SK-MEL-5 (cell line): ENCODE measurements at places on chromosomes 16 and 17. TPM values are rescaled to one million over a fixed set of nuclear protein-coding genes. Genes with fewer than 3 reads are reported as not detected.
A peak's percentile ranks its signal among the peaks of the same experiment; 100 is the strongest.

DNA sequence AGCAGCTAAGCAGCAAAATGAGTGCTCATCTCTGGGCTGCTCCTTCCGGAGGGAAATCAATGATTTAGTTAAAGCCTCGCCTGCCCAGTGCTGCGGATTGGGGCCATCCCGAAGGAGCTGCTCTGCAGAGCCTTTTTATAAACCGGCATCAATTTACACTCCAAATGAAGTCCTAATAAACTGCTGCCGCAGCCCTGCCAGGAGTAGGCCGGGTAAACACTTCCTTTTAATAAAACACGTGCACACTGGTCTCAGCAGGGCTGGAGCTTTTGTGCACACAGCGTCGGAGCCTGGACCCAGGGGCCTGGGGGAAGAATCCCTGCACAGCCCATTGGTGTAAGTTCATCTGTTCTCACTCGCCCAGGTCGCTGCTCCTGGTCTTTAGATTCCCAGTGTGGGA is 79.6 kb upstream of the HS3ST2 start:
- no peak for DNase-seq

- no peak for DNase-seq
These were observed 97.0 kb downstream of the CYLD start for GRCh38 chr16:50838885-50839284.

GRCh38 chr17:38892620-38893019 is 22.8 kb downstream of the LASP1 start:
- DNase-seq: no peak

DNA sequence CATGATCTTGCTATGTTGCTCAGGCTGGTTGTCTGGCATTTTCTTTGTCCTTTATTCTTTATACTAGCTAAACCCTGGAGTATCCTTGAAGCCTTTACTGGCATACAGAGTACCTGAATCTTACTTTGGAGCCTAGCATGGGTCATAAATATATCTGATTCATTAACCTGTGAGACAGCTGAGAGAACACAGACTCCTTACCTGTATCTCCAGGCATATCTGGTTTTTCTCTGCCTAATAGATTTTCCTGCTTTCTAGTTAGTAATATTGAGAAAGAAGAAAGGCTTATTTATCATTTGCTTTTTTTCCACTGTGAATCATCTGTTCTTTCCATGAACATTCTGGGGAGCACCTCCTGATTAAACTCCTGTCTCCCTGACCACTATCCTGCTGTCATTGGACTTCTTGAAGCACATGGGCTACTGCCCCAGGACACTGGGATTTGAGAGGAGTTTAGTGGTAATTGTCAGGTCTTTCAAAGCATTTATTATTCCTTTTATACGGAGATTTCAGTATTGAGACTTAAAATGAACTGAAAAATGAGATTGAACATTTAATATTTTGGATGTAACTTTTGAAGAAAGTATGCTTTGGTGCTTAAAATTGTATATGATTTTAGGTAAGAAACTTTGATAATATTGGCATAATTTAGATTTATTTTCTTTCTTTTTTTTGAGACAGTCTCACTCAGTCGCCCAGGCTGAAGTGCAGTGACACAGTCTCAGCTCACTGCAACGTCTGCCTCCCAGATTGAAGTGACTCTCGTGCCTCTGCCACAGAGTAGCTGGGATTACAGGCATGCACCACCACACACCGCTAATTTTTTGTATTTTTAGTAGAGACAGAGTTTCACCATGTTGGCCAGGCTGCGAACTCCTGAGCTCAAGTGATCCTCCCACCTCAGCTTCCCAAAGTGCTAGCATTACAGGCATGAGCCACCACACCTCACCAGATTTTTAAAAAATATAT is 8.6 kb downstream of the PDP2 start:
- no peak for DNase-seq

DNA sequence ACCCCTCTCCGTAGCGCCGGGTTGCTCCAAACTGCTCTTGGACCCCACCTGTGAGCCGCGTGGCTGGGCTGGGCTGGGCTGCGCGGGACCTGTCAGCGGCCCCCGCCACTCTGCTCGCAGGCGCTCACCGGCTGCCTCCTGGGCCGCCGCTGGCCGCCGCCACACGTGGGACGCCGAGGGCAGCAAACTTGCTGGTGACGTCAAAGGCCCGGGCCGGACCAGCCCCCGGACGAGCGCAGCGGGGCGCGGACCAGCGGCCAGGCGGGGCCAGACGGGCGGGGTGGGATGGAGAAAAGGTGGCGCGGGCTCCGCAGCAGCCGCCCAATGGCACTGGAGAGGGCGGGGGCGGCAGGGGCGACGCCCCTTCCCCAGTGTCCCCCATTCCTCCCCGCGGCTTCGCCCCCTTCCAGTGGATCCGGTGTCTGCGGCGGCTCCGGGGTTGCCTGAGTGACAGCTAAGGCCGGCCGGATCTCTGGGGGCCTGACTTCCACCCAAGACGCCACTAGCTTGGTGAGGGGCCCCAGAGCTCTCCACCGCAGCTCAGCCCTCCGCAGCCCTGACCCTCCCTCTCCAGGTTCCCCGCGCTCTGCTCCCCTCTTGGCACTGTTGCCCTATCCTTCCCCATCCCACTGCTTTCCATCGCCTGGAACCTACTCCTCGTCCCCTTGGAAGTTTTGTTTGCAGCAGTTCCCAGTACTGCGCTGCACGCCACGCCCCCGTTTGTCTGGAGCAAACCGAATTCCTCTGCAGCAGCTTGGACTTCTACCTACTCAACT is at the start of gene HS3ST3A1:
HS3ST3A1 (minus strand) TSS at position 154 of the 776 bp plus-strand sequence. CDS start 800 bp downstream, outside the sequence.
- DNase-seq: no peak

DNA sequence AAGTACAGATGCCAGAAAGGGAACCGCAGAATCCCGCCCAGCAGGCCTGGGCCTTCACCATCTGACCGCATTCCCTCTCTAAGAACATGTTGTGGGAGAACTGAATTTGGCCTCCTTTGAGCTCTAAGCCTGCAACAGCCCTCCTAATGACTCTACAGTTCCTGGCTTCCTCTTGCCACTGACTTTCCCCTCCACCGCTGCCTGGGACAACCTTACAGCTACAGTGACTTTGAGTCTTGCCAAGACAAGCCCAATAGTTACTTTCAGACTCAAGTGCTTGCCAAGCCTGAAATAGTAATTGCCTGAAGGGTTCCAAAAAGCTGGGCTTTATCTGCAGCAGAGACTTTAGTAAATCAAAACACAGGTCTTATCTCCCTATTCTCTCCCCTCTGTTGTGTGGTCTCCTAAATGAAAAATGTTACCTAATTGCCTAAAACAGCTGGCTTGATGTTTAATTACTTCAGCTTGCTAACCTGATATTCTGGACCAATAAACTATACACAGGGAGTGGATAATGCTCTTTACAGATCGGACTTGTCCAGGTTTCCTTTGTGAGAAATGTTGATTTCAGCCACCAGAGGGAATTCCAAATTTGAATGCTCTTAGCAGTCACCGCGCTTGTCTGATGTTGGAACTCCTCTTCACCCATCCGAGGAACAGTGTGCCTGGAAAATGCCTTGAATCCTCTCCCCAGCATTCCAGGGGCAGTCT is 85.1 kb upstream of the TBX2 start:
- DNase-seq: no peak

DNA sequence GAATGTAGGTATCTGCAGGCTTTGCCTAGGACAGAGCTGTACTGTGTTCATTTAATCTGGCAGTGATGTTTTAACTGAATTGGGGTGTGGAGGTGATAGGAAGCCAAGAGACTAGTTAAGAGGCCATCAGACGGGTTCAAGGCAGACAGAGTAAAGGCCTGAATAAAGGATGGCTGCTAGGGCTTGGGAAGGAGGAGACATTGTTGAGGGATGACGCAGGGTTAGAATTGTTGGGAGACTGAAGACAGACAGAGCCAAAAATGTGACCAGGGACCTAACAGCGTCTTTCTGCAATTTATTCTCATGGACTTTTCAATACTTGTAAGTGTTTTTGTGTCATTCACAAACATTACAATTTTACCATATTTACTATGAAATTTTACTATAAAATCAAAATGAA is 48.6 kb upstream of the MYH10 start:
- no peak for DNase-seq

DNA sequence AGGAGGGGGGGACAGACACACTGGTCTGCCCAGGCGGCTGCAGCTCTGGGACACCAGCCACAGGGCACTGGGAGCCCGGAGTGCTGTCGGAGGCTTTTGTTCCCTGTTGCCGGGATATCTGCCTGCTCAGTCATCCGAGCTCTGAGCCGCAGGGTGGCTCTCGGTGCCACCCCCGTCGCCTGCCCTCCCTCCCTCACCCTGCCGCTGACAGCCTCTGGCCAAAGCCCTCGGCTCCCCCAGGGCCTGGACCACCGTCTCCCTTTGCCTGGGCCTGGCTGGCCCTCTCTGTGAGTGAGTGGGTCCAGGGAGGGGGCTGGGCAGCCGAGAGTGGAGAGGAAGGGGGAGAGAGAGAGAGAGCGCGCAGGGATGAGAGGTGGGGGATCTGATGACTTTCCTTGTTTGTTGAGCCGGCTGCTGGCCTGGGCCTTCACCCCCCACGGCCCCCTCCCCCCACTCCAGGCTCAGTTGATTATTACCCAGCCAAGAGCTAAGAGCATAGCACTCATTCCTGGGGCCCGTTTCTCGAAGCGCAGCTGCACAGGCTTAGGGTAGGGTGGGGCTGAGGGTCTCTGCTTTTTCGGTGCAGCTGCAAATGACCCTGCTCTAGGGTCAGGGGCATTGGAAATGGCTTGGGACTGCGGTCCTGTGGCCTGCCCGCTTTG is 2.7 kb downstream of the FOXJ1 start:
- DNase-seq: no peak

GRCh38 chr17:63116967-63117830 is 151.2 kb downstream of the TANC2 start:
- peak; percentile 34 for DNase-seq

GRCh38 chr17:7354262-7354843 is 603 bp upstream of the TMEM95 start:
- no peak for DNase-seq

- no peak for DNase-seq
These were observed 69.9 kb downstream of the AKAP1 start for GRCh38 chr17:57154921-57155320.

DNA sequence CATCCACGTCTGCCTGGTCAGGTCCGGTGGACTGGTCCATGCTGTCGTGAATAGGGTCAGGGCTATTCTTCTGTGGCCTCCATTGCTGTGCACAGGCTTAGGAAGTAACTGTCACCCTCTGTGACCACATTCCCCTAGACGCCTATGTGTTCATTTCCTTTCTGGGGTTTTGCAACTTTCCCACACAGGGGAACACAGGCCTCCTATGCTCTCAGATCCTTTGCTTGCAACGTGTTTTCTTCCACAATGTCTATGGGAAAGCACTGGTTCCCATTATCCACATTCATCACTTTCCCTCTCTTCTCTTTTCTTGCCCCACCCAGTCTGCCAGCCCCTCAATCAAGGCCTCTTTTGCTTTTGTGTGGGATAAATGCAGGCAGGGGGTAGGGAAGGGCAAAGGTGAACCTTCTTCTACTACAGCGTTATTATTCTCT is 43.2 kb upstream of the DNAJA2 start:
- DNase-seq: no peak

DNA sequence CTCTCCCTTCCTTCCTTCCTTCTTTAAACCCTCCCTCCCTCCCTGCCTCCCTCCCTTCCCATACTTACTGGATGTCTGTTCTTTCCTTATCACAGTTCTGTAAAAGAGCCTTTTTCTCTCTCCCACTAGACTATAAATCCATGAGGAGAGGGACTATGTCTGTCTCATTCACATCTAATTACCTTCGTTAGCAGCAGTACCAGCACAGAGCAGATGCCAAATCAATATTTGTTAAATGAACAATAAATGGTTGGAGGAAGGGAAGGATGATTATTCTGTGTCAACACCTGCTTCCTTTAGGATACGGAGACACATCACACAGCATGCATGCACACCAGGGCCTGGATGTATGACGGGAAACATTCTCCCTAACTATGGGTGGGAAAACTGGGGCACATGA is 94.2 kb downstream of the DNAH3 start:
- no peak for DNase-seq

DNA sequence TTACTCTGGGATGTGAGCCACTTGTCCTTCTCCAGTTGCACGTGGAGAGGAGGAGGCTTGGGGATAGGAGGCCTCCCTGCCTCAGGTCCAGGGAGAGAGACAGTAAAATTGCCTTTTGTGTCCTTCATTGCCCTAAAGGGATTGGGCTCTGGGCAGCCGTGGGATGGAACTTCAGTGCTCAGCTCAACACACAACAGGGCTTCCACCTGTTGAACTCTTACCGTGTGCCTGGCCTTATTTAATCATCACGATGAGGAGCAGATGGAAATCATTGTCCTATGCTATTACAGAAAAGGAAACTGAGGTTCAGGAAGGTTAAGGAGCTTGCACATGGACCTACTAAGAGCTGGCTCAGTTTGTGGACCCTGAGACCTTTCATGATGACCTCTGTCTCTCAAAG is 92.4 kb upstream of the CDC42EP4 start:
- no peak for DNase-seq

DNA sequence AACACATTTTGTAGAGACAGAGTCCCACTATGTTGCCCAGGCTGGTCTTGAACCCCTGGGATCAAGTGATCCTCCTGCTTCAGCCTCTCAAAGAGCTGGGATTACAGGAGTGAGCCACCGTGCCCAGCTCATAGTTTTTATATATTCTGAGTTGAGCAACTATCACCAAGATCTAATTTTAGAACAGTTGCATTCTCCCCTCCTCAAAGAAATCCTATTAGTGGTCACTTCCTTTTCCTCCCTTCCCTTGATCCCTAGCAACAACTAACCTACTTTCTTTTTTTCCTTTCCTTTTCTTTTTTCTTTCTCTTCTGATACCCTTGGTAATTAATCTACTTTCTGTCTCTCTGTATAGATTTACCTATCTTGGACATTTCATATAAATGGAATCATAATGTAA is 61.5 kb upstream of the B4GALNT2 start:
- no peak for DNase-seq

GRCh38 chr17:75406222-75406615 is 741 bp upstream of the GRB2 start:
- no peak for DNase-seq

Gene SEPTIN12
- not detected in 2 replicates for total RNA-seq

Gene KRT13
- total RNA-seq: not detected in 2 replicates

Gene BICDL2
- 0.24 and 0.29 TPM in 2 replicates for total RNA-seq

Gene KCNH6
- not detected in 2 replicates for total RNA-seq

Gene LIMD2
- 12.0 and 18.6 TPM in 2 replicates for total RNA-seq

Gene ZC3H7A
- total RNA-seq: 54.7 and 62.0 TPM in 2 replicates

Gene FN3KRP
- total RNA-seq: 19.8 and 22.1 TPM in 2 replicates

Gene GNGT2
- not detected in 2 replicates for total RNA-seq

Gene RNF43
- 5.2 and 5.6 TPM in 2 replicates for total RNA-seq
